CD4-positive, alpha-beta T cell treated with Interleukin-1 beta for 1 hour (primary cell): ENCODE measurements at places on chromosomes 1 and 21.
A peak's percentile ranks its signal among the peaks of the same experiment; 100 is the strongest.

DNA sequence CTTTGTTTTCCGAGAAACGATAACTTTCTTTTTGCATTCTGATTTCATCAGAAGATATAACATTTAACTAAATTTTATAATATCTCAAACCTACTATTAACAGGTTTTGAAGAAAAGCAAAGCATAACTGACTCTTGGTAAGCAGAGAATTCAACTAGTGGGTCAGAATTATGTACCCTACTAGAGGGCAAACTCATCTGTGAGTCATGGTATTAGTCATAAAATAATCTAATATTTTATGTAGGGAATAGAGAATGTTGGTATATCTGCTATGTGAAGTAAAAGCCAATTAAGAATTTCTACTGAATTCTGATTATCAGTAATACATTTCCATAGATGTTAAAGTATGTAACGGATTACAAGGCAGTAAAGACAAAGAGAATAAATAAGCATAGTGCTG lies 56.8 kb downstream of the USP1 start:
- no peak for DNase-seq

DNA sequence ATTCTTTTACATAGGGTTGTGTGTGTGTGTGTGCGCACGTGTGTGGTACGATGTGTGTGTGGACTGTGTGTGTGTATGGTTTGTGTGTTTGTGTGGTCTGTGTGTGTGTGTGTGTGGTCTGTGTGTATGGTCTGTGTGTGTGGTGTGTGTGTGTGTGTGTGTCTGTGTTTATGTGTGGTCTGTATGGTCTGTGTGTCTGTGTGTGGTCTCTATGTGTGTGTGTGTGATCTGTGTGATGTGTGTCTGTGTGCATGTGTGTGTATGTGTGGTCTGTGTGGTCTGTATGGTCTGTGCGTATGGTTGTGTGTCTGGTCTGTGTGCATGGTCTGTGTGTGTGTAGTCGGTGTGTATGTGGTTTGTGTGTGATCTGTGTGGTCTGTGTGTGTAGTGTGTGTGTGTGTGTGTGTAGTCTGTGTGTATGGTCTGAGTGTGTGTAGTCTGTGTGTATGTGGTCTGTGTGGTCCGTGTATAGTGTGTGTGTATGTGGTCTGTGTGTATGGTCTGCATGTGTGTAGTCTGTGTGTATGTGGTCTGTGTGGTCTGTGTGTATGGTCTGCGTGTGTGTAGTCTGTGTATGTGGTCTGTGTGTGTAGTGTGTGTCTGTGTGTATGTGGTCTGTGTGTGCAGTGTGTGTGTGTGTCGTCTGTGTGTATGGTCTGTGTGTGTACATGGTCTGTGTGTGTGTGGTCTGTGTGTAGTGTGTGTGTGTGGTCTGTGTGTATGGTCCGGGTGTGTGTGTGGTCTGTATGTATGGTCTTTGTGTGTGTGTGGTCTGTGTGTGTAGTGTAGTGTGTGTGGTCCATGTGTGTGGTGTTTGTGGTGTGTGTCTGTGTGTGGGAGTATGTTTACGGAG lies 46.8 kb downstream of the RHOU start:
- DNase-seq, result no peak

DNA sequence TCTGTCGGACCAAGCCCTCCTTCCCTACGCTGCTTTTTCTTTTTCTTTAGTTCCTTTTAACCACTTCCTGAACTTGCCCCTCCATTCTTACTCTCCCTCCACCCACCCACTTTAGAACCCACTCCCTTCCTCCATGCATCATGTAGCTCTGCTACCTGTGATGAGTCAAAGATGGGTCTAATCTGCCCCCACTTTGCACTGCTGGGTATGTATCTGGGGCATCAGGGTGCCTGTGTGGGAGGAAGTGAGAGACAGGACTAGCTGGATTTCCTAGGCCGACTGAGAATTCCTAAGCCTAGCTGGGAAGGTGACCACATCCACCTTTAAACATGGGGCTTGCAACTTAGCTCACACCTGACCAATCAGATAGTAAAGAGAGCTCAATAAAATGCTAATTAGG lies 157.7 kb downstream of the SEC16B start:
- DNase-seq, result no peak

DNA sequence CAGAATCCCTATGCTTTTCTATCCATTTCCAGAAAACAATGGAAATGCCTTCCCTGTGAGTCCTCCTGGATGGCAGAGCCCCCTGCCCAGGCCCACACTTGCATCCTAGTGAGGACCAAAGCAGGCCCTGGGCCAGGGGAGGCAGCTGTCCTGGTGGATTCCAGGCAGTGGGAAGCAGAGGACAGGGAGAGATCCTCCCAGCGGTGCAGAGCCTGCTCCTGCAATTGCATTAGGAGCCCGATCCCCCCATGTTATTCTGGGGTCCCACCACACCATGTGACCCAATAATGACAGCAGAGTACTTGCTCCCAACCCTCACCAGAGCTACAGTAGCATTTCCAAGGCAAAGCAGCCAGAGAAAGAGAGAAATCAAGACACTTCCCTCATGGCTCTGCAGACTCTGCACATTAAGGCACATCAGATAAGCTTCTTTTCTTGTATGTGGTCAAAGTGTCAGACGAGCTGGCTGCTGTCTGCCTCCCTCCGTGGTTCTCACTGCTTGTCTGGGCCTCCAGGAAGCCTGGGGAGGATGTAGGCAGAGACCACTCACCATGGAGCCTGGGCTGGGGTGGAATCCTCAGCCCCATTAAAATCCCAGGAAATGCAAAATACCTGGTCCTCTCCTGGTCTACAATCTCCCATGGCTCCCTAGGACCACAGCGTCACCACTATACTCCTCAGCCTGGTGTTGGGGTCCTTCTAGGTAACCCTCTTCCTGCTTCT lies 54.9 kb upstream of the RUNX3 start:
- peak; percentile 65 for DNase-seq

- no peak for DNase-seq
These were observed 10.8 kb upstream of the PTPRC start for GRCh38 chr1:198628067-198628455.

DNA sequence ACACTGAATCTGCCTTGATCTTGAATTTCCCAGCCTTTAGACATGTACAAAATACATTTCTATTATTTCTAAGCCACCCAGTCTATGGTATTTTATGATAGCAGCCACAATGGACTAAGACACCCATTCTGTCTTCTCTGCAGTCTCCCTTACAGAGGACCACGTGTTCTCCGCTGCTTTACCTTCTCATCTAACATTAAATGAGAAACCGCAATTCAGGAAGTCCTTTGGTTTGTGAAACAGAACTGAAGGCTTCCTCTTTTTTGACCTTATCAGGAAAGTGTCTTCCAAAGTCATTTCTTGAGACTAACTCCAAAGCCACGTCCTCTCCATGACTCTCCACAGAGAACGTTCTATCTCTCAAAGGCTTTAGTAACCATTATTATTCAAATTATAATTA lies 560.1 kb downstream of the OMA1 start:
- no peak for DNase-seq

DNA sequence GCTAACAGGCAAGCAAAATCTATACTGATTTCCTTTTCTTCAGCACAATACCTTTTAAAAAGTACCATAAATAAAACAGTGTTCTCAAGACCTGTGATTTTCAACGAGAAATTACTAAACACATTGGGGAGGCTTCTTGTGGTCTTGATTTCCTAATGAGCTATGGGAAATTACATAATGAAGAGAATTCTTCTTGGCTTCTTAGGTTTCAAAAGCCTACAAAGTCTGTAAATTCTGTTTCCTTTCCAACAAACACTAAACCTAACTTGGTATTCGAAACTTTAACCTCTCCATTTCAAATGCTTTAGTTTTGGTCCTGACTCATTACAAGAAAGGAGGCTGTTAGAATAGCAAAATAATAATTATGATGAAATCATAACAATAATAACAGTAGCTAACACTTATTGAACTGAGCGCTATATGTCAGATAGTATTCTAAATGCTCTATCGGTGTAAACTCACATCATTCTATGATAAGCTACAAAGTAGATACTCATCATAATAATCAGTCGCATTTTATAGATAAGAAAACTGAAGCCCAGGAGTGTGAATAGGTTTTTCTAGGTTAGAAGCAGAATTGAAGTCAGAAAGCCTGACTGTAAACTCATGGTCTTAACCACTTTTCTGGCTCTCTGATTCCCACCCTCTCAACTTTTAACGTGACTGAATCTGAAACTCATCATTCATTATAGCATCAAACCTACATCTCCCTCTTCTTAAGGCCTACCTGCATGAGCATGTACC lies 486.7 kb downstream of the SMYD3 start:
- DNase-seq, result no peak

- no peak for DNase-seq
These were observed 458 bp downstream of the CRABP2 start for GRCh38 chr1:156704930-156705320.

DNA sequence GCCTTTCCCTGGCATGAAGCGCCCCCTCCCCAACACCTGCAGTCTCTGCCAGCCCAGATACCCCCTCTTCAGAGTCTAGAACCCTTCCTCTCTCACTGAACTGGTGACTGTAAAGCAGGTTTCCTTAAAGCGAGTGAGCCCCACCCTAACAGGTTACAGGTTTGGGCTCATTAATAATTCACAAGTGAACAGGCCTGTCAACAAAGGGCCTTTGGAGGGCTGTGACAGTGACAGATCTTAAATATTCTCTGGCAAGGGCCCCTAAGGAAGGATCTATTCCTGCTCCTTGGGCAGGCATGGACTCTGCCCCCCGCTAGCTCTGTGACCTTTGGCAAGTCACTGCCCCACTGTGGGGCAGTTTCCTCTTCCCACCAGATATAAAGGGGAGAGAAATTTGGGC lies 5.6 kb upstream of the TTC39A start:
- no peak for DNase-seq

- DNase-seq, result no peak
These were observed 201.8 kb upstream of the GREM2 start for GRCh38 chr1:240813720-240814119.

DNA sequence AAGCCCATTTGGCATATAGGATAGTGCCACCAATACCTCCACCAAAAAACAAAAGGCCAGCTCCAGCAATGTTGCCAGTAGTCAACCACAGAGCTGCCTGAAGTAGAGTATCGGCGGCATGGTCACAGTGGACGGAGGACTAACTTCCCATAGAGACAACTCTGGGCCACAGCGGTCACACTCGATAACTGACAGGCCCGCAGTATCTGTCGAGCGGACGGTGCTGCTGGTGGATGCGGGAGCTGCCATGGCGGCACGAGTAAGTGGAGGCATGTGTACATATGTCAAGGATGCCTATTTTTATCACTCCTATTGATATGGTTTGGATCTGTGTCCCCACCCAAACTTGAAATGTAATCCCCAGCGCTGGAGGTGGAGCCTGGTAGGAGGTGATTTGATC lies 4.1 kb downstream of the KRTAP12-1 start:
- DNase-seq, result no peak

GRCh38 chr1:172277275-172277674 lies 143.2 kb upstream of the C1orf105 start:
- DNase-seq, result no peak

DNA sequence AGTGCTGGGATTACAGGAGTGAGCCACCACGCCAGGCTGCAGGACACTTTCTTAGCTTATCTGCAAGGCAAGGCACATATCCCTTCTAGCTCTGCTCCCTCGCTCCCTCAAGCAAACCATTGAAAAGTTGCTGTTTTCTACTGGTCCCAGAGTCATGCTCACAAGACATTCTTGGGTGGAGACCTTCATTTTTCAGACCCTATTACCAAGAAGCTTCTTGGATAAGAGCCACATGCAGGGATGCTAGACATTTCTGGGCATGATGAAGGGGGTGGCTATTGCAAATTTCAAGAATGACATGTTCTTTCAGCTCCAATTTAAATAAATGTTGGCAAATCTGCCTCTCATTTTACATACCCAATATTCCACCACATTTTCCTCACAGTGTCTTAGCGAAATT lies 33.9 kb downstream of the CAPN9 start:
- DNase-seq, result no peak

GRCh38 chr1:196733091-196733970 lies 41.3 kb upstream of the CFHR3 start:
- DNase-seq, result no peak

- DNase-seq, result peak; percentile 64
These were observed 66.1 kb downstream of the NID1 start for GRCh38 chr1:235998812-235999211.

GRCh38 chr21:38341546-38342012 lies 84.8 kb downstream of the KCNJ15 start:
- no peak for DNase-seq
